HCEC 1CT (cell line): ENCODE measurements at places on chromosomes 16 and 17.

GRCh38 chr17:28519236-28519635 is 13.1 kb downstream of the FOXN1 start:
- DNase-seq: no peak

DNA sequence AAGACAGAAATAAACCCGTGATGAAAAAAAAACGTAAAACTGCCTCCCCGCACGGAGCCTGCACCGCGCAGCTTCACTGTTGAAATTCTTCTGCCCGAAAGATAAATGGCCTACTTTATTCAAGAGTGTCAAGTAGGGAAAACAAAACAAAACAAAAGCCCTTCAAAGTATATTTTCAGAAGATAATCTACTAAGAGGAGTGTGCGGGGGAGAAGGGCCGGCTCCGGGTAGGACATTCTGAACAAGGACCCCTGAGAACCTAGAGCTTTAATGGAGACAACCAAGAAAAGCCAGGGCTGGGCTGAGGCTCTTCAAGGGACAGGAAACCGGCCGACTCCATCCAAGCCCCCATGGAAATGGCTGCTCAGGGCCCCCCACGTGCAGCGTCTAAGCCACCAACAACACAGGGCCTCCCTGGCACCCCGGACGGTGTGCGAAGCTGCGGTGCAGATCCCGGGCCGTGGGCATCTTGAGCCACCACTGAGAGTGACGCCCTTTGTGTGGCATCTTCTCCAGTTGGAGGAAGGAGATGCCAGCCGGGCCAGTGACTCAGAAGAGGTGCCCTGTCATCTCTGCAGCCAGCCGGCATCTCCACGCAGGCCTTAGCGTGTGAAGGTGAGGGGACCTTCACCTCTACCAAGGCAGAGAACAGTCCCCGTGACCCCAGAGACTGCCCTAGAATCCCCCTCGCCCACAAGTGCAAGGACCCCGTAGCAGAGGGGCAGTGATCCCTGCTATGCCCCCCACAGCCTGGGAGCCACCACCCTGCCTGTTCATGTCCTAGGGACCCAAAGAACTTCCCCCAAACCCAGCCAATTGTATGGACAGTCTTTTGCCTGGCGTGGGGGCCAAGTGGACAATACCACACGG is 250.8 kb downstream of the C16orf95 start:
- DNase-seq: no peak

GRCh38 chr16:64417711-64418227 is 704.1 kb downstream of the CDH11 start:
- DNase-seq: peak; percentile 34

GRCh38 chr16:67179421-67180080 is 4.2 kb downstream of the MATCAP1 start:
- DNase-seq: no peak

DNA sequence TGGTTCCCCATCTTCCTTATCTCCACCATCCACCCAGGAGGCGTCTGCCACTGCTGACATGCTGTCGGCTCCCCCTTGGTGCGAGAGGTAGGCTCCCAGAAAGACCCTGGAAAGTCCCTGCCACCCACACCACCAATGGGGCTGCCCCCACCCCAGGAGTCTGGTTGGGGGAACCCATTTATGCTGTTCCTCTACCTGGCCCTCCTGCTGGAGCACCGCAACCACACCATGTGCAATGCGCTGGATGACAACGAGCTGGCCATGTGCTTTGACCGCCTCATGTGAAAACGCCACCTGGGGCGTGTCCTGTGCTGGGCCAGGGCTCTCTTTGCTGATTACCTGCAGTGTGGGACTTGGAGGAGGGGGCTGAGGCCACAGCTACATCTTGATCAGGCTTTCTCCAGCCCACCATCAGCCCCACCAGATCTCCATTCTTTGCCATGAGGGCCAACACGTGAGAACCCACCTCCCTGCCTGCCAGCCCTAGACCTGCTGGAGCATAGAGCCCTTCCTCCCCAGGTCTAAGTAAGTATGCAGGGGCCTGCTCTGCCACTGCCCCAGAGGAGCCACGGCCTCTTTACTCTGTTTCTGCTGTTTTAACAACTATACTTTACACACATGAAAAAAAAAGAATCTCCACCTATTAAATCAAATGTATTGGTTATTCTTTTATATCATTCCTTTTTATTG is 7.9 kb upstream of the ALDH3A1 start:
- DNase-seq: no peak

DNA sequence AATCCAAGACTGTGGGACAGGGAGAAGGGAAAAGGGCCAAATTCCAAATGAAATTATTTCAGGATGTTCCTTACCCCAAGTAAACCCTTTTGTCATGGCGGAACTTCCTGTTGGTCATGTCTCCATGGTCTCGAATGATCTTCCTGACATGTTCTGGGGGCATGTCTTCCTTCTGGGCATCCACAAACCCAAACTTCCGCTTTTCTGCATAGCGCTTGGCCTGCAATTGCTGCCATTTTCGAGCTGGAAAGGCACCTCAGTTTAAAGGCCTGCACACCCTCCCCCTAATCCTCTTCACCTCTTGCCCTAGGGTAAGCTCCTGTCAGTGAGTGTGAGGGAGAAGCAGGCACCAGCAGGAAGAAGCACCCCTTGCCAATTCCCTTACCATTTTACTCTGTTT is 1.2 kb downstream of the PRPF8 start:
- no peak for DNase-seq

DNA sequence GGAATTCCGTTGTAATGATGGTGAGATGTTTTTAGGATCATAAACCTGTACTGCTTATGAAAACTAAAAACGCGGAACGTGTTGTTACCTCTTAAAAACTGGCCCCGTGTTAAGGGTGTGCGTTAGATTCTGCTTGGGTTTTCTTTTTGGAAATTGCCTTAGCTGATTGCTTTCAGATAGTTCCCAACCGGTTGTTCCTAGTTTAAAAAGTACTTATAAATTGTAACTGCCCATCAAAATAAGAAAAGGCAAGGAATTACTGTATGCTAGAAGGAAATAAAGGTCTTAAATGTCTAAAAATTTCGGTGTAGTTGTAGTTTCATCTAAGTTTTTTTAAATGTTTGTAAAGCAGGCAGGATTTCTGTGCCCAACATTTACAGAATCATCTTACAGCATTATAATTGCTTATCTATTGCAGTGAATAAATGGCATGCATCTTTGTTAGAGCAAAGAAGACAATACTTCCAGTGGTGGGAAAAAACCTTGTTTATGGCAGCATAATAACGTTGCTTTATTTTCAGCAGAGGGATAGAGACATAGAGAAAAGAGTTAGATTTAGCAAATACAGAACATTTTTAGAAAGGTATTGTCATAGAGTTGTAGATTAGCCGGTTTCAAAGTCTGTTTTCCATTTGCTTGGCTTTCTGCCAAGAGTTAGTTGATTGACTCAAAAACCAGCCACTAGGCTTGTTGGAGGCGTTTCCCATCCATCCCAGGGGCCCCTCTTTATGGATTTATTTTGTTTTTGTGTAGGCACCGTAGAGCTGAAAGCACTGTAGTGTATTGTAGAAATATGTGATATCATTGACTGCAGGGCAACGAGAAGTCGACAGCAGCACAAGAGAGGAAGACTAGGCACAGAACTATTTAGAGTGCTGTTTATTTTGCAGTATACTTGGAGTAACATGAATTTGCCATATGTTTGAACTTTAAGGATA is 1.7 kb downstream of the PPM1D start:
- peak; percentile 82 for DNase-seq

DNA sequence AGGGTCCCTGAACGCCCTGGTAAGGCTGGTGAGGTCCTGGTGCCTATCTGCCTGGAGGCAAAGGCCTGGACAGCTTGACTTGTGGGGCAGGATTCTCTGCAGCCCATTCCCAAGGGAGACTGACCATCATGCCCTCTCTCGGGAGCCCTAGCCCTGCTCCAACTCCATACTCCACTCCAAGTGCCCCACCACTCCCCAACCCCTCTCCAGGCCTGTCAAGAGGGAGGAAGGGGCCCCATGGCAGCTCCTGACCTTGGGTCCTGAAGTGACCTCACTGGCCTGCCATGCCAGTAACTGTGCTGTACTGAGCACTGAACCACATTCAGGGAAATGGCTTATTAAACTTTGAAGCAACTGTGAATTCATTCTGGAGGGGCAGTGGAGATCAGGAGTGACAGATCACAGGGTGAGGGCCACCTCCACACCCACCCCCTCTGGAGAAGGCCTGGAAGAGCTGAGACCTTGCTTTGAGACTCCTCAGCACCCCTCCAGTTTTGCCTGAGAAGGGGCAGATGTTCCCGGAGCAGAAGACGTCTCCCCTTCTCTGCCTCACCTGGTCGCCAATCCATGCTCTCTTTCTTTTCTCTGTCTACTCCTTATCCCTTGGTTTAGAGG is 23.5 kb upstream of the BEAN1 start:
- DNase-seq: no peak

DNA sequence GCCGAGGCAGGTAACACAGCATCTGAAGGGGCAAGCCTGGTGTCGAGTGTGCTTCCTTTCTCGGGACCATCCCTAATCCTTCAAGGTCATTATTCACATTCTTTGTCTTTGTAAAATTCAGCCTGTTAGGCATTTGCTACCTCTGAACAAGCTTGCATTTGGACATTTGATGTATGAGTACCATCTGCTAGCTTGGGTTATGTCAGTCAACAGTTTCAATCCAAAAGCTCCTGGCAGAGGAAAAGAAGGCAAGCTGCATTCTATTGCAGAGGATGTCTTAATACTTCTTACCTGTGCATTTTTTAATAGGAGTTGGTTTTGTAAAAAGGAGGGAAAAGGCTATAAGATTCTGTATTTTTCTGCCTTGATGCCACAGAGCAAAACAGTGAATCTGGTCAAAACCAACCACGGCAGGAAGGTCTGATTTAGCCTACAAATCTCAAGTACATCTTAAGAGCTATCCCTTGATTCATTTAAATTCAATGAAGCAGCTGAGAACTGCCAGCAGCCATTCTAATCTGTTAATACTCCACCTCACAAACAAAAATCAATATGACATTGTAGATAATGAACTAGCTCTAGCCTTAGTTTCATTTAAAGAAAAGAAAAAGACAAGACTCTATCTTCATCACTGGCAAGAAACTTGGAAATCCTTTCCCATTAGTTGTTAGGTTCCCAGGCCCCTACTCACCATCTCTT is 39.0 kb downstream of the TEX2 start:
- no peak for DNase-seq

DNA sequence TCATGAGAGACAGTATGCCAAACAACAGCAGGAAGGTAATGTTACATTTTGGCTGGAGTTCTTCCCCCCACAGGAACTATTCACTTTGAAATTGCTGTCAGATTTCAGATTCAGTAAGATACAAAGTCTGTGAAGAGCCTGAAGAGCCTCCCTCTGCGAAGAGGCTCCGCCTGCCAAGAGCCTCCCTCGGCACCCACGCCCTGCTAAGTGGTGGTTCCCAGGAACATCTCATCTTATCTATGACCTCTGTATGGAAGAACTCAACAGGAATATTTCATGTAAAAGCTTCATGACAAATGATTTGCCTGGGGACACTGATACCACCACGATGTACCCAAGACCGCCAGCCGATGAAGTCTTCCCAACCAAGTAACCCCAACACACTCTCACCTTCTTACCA is 3.2 kb downstream of the ZC3H7A start:
- no peak for DNase-seq

- DNase-seq: no peak
These were observed 1.1 kb upstream of the LSM12 start for GRCh38 chr17:44067545-44067940.

GRCh38 chr17:35750526-35751395 is 2.3 kb downstream of the GAS2L2 start:
- no peak for DNase-seq

- DNase-seq: no peak
These were observed 10.7 kb downstream of the HPR start for GRCh38 chr16:72073560-72074230.

DNA sequence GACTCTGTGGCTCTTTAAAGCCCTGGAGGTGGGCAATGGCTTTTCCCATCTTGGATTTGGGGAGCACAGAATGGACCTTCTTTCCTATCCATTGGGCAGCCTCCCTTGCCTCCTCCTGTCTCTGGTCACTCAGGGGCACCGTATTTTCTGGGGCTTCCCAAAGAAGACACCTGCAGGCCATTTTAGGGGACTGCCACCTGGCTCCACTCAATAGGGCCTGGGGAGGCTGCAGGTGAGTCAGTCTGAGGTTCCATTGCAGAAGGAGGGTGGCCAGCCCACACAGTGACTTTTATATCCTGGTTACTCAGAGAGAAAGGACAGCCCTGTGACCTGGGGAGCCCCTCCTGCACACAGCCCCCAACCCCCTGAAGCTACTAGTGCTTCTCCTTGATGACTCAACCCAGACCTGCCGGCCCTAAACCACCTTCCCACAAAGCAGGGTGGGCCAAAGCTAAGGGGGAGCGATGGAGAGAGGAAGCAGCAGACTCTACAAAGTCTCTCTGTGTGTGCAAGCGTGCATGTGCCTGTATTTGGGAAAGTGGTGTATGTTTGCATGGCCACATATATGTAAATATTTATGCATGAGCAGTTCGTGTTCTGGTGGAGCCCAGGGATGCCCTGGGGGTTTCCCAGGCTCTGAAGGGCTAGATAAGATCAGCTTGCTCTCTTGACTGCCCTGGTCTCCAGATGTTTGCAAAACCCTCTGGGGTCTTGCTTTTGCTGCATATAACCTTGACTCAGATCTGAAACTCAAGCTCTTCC is 5.0 kb downstream of the CX3CL1 start:
- DNase-seq: no peak

GRCh38 chr17:69630056-69630635 is 215.6 kb downstream of the MAP2K6 start:
- no peak for DNase-seq

- no peak for DNase-seq
These were observed 71.7 kb downstream of the RPH3AL start for GRCh38 chr17:280901-281300.

- peak; percentile 56 for DNase-seq
These were observed 24.0 kb downstream of the ABCC1 start for GRCh38 chr16:15973421-15973820.

- no peak for DNase-seq
These were observed 288.9 kb upstream of the CDH11 start for GRCh38 chr16:65410801-65411200.

DNA sequence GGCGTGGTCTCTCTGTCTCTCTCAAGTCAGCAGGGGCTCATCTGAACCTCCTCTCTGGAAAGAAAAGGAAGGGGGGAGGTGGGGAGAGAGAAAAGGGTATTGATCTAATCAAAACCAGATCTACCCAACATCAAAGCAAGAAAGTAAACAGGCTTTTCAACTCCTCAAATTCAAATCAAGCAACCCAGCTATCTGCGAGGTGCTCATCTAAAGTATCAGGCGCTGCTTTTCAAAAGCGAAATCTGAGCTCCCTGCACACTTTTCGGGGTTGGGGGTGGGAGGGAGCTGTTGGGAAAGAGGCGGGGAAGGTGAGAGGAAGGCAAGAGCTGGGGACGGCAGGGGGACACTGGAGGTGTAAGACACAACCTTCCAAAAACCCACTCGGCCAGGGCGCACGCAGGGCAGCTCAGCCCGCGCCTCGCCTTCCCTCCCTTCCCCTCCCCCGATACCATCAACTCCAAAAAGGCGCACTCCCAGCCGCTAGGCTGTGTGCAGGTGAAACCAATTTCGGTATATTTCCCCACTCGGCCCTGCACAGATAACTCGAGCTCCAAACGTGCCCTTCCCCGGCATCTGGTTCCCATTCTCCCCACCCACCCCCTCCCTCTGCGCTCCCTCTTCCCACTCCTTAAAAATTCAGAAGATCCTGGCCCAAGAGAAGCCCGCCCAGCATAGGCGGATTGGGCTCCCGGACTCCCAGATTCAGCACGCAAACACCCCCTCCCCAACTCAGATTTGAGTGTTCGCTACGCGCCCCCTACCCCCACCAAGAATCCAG is 2.6 kb downstream of the AXIN2 start:
- DNase-seq: no peak

- DNase-seq: no peak
These were observed 488 bp downstream of the HOXB9 start for GRCh38 chr17:48625495-48626244.

GRCh38 chr16:61364990-61365389 is 671.2 kb downstream of the CDH8 start:
- no peak for DNase-seq
